Stimulated activated CD4-positive, alpha-beta T cell treated with anti-CD3 and anti-CD28 coated beads, Interleukin-15, amount 100 ng/mL, for 1 hour (primary cell): ENCODE measurements at places on chromosomes 3 and 15.

DNA sequence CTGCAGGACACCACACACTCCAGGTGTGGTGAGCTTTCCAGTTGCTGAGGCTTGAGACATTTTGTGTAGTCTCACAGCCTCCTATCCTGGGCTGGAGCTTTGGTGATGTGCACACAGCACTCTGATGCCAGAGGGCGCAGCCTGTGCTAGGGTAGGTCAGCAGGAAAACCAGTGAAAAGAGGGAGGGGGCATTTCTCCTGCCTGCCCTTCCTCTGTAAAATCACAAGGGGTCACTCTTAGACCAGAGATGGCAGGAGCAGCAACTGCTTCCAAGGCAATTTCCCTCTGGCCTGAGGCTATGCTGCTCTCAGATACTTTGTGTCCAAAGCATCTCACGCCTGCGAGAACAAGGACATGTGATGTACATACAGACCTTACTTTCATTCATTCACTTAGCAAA lies 16.5 kb upstream of the MUSTN1 start:
- no peak for DNase-seq

GRCh38 chr15:40097968-40098476 lies 10.7 kb downstream of the BMF start:
- DNase-seq, result no peak

- no peak for DNase-seq
Observed at GRCh38 chr3:185470323-185470722, 28.5 kb downstream of the TMEM41A start.

DNA sequence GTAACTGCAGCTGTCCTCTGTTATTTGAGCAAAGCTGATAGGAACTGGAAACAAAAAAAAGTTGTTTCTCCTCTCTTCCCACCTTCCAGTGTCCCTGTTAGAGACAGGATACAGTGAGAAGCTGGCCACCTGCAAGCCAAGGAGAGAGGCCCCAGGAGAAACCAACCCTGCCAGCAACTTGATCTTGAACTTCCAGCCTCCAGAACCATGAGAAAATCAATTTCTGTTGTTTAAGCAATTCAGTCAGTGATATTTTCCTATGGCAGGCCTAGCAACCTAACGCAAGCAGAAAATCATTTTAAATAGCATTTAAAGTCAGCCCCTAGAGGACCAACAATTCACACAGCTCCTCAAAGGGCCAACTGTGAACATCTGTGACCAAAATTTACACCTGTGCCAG lies 291.3 kb downstream of the OXSM start:
- no peak for DNase-seq

DNA sequence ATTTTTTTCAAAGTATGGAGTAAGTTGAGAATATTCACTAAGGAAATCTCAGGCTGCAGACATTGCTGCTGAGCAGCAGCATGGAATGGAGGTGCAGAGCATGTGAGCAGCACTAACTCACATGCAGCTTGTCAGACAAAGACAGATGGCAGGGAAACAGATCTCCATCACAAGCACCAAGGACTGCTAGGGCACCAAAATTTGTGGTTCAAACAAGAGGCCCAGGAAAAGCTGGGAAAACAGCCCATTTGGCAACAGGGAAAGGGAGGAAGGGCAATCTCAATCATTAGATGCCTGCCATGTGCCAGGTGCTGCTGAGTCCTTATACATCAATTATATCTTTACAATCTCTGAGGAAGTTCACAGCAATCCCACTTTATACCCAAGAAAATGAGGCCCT lies 47.2 kb upstream of the EIF1B start:
- DNase-seq, result no peak

- DNase-seq, result no peak
Observed at GRCh38 chr3:101996832-101997231, 147.5 kb downstream of the NFKBIZ start.

- no peak for DNase-seq
Observed at GRCh38 chr15:66498501-66499386, 1.2 kb upstream of the SNAPC5 start.

GRCh38 chr3:142990721-142991120 lies 10.6 kb upstream of the U2SURP start:
- DNase-seq, result no peak
